ENCODE measurements at places on chromosomes 2 and 18. TPM values are rescaled to one million over a fixed set of nuclear protein-coding genes. Genes with fewer than 3 reads are reported as not detected.

- DNase-seq: no peak
- no peaks in the 10 kb centered on the region for H3K4me1 ChIP-seq
- H3K4me3 ChIP-seq: no peak overlapping the region
- H3K27ac ChIP-seq: no peak overlapping the region
Measured at GRCh38 chr18:40075616-40076015, 1879.4 kb upstream of the PIK3C3 start.

DNA sequence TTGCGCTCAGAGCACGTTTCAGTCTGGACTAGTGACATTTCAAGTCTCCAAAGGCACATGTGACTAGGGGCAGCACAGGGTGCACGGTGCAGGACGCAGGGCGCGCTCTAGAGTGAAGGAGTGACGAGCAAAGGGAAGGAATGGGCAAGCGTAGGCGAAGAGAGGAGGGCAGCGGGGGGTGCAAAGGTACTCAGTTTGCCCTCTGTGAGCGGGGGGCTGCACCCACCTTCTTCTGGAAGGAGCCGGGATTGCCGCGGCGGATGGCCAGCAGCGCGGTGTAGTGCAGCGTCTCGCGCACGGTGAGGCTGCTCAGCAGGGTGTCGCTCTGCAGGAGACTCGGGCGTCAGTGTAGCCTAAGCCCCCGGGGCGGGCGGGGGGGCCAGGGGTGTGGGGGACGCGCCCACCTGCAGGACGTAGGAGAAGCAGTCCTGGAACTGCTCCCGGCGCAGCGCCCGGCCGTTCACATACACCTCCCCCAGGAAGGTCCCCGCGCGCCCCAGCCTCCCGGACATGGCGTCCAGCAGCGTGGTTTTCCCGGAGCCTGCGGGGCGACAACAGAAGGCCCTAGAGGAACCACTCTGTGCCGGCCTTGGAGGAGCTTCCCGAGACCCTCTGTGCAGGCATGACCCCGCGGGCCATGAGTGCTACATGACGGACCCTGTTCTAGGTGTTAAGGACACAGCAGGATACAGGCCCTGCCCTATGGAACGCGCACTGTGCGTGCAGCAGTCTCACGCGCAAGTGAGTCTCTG, 6.9 kb downstream of the ABCG5 start:
- DNase-seq: no peak
- H3K4me3 ChIP-seq: no peak overlapping the region
- H3K36me3 ChIP-seq: peaks cover 3% of the 10 kb centered on the region
- H3K4me1 ChIP-seq: no peaks in the 10 kb centered on the region
- H3K27ac ChIP-seq: no peak overlapping the region

GRCh38 chr2:168220965-168221819, 26.2 kb downstream of the STK39 start:
- H3K27me3 ChIP-seq: no peaks in the 10 kb centered on the region
- peak overlapping the region; percentile 77 for H3K27ac ChIP-seq
- DNase-seq: peak; percentile 98

GRCh38 chr18:43751203-43751602, 473.9 kb upstream of the SYT4 start:
- no peaks in the 10 kb centered on the region for H3K36me3 ChIP-seq
- no peak overlapping the region for H3K27ac ChIP-seq
- no peaks in the 10 kb centered on the region for H3K4me1 ChIP-seq
- no peaks in the 10 kb centered on the region for H3K27me3 ChIP-seq
- H3K4me3 ChIP-seq: no peak overlapping the region

- no peaks in the 10 kb centered on the region for H3K4me1 ChIP-seq
- peak overlapping the region; percentile 48 for H3K4me3 ChIP-seq
- no peak for DNase-seq
- H3K27ac ChIP-seq: no peak overlapping the region
- peaks cover 67% of the 10 kb centered on the region for H3K27me3 ChIP-seq
- no peaks in the 10 kb centered on the region for H3K36me3 ChIP-seq
Measured at GRCh38 chr2:232420073-232420454, 13.4 kb downstream of the ALPG start.

- no peaks in the 10 kb centered on the region for H3K27me3 ChIP-seq
- no peaks in the 10 kb centered on the region for H3K4me1 ChIP-seq
- DNase-seq: no peak
- no peaks in the 10 kb centered on the region for H3K36me3 ChIP-seq
- no peak overlapping the region for H3K27ac ChIP-seq
Measured at GRCh38 chr2:22450831-22451230, 934.1 kb upstream of the KLHL29 start.

GRCh38 chr18:51525453-51526225, 328.2 kb upstream of the MEX3C start:
- H3K27ac ChIP-seq: no peak overlapping the region
- H3K27me3 ChIP-seq: no peaks in the 10 kb centered on the region
- no peaks in the 10 kb centered on the region for H3K36me3 ChIP-seq
- no peaks in the 10 kb centered on the region for H3K4me1 ChIP-seq
- no peak overlapping the region for H3K4me3 ChIP-seq

GRCh38 chr18:56891116-56891515, 240.0 kb downstream of the WDR7 start:
- no peak overlapping the region for H3K27ac ChIP-seq
- no peak overlapping the region for H3K4me3 ChIP-seq
- no peaks in the 10 kb centered on the region for H3K27me3 ChIP-seq

Gene ATG4B
- total RNA-seq: 95.5 TPM

Gene SMAD2
- total RNA-seq: 132 TPM

Gene LYPD6B
- not detected for total RNA-seq
